Activated T-helper 1 cell treated with Interleukin-2 at 50 U/mL for 16 hours (primary cell): ENCODE measurements at places on chromosomes 6 and 20.

- DNase-seq = no peak
Observed at GRCh38 chr20:63329331-63330083, 31.6 kb downstream of the CHRNA4 start.

GRCh38 chr20:61422636-61423425 is 170.8 kb downstream of the CDH4 start:
- DNase-seq = no peak

GRCh38 chr20:53813636-53814035 is 220.0 kb upstream of the ZNF217 start:
- DNase-seq = no peak

DNA sequence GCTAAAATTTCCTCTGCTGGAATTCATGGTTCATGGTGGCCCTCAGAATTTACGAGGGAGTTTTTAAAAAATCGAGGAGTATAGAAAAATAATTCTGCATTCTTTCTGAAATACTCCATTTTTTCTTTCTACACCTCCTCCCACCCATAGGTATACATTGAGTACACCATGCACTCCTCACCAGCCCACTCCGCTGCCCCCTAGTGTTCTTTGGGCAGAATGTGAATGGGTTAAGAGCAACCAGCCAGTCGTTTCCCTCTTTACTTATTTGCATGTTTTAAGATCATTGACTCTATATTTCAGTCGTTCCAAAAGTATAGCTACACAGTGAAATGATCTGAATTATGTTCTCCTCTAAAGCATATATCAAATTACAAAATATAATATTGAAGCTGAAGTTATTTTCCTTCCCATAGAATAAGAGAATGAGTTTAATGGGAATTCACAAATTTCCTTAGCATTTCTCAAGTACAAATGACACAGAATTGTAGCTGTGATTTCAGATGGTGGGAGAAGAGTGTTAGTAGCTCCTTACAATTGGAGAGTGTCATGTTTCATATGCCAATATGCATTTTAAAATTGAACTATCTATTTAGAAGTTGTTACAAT is 977.7 kb upstream of the SLC35B3 start:
- DNase-seq = no peak
